ENCODE measurements at places on chromosomes 7 and 10. TPM values are rescaled to one million over a fixed set of nuclear protein-coding genes. Genes with fewer than 3 reads are reported as not detected.

Gene PRKAR2B
- 10.3 TPM for total RNA-seq

DNA sequence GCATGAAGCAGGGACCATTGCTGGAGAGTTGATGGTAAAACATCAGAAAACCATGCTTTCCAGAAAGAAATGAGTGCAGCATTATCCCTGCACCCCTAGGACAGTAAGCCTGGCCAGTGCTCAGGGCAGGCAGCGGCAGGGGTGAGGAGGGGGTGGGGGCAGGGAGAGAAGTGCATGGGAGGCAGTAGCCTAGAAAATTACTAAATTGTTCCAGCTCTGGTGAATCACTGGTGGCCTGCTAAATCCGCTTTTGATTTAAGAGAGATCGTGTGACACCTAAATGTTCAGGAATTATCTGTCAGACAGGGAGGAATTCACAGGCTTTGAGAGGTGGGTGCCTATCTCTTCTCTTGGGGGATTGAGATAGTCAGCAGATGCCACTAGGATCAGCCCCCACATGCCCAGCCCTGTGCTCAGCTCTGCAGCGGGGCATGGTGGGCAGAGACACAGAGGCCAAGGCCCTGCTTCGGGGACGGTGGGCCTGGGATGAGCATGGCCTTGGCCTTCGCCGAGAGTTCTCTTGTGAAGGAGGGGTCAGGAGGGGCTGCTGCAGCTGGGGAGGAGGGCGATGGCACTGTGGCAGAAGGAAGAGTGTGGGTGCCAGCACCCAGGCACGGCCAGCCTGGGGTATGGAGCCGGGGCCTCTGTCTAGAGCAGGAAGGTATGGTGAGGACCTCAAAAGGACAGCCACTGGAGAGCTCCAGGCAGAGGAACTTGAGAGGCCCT lies 5.0 kb upstream of the AQP1 start:
- no peak overlapping the region for H3K4me3 ChIP-seq
- peaks cover 7% of the 10 kb centered on the region for H3K27me3 ChIP-seq
- no peak for DNase-seq
- peak overlapping the region; percentile 33 for H3K27ac ChIP-seq
- H3K4me1 ChIP-seq, result peaks cover 54% of the 10 kb centered on the region

GRCh38 chr7:91940171-91940570 lies 491 bp upstream of the AKAP9 start:
- H3K36me3 ChIP-seq, result no peaks in the 10 kb centered on the region
- peak overlapping the region; percentile 94 for H3K27ac ChIP-seq
- H3K4me3 ChIP-seq, result peak overlapping the region; percentile 69
- peak; percentile 77 for DNase-seq

DNA sequence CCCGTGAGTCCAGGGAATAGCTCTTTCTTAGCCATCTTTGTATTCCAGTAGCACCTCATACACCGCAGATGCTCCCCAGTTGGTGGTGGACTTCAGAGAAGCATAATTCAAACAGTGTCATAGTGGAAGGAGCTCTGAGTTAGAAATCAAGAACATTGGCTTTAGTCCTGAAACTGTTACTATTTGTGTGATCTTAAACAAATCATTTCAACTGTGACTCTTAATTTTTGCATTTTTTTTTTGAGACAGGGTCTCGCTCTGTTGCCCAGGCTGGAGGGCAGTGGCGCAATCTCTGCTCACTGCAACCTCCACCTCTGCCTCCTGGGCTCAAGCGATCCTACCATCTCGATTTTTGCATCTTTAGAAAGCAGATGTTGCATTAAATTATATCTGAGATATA lies 1.8 kb downstream of the BPGM start:
- H3K27me3 ChIP-seq, result no peaks in the 10 kb centered on the region
- H3K36me3 ChIP-seq, result no peaks in the 10 kb centered on the region
- no peak overlapping the region for H3K27ac ChIP-seq
- peaks cover 41% of the 10 kb centered on the region for H3K4me1 ChIP-seq
- DNase-seq, result no peak

GRCh38 chr7:39700165-39700564 lies 76.8 kb downstream of the RALA start:
- H3K27me3 ChIP-seq, result no peaks in the 10 kb centered on the region
- H3K36me3 ChIP-seq, result peaks cover 65% of the 10 kb centered on the region
- H3K4me1 ChIP-seq, result no peaks in the 10 kb centered on the region
- H3K4me3 ChIP-seq, result no peak overlapping the region
- DNase-seq, result no peak
- no peak overlapping the region for H3K27ac ChIP-seq

- H3K4me1 ChIP-seq, result no peaks in the 10 kb centered on the region
- no peak overlapping the region for H3K27ac ChIP-seq
- DNase-seq, result no peak
- no peaks in the 10 kb centered on the region for H3K36me3 ChIP-seq
- H3K27me3 ChIP-seq, result no peaks in the 10 kb centered on the region
- H3K4me3 ChIP-seq, result no peak overlapping the region
These were observed 82.8 kb upstream of the ZNF32 start for GRCh38 chr10:43731486-43731885.

Gene AFAP1L2
- 7.2 TPM for total RNA-seq

DNA sequence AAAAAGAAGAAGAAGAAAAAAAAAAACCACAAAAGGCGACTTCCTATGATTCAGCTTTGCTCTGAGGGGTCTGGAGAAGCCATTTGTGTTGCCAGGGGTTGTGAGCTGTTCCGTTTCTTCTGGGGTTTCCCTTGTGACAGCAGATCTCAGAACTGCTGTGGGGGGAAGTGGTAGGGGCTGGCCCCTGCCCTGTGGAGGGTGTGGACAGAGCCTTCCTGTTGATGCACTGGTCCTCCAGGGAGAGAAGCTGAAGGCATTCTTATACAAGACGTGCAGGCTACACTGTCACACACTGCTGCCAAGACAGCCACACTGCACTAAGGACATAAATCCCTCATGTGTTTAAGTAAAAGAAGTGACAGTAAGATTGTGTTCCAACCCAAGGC lies 17.3 kb upstream of the CSGALNACT2 start:
- no peak overlapping the region for H3K4me3 ChIP-seq
- no peak overlapping the region for H3K27ac ChIP-seq
- peaks cover 15% of the 10 kb centered on the region for H3K4me1 ChIP-seq
- H3K27me3 ChIP-seq, result no peaks in the 10 kb centered on the region
- no peaks in the 10 kb centered on the region for H3K36me3 ChIP-seq
- DNase-seq, result peak; percentile 26

Gene ERVW-1
- not detected for total RNA-seq

Measured in stomach (tissue), 19 donors.